Stimulated activated naive B cell treated with anti-CD40 and anti-IgM and Interleukin-4, amounts not matched to agents 10 μg/mL and 1 μg/mL and 100 μg/mL, for 72 hours (primary cell): ENCODE measurements at places on chromosomes 7 and 10.
A peak's percentile ranks its signal among the peaks of the same experiment; 100 is the strongest.

GRCh38 chr10:7233259-7233991 is 177.4 kb downstream of the SFMBT2 start:
- H3K27ac ChIP-seq, result no peak overlapping the region
- no peak for DNase-seq
- H3K4me1 ChIP-seq, result peaks cover 15% of the 10 kb centered on the region
- H3K4me3 ChIP-seq, result no peak overlapping the region
- H3K27me3 ChIP-seq, result no peaks in the 10 kb centered on the region

GRCh38 chr7:10412422-10413019 is 561.2 kb upstream of the PHF14 start:
- DNase-seq, result no peak
- no peaks in the 10 kb centered on the region for H3K4me1 ChIP-seq
- H3K4me3 ChIP-seq, result no peak overlapping the region
- H3K27me3 ChIP-seq, result no peaks in the 10 kb centered on the region

- DNase-seq, result no peak
- no peaks in the 10 kb centered on the region for H3K27me3 ChIP-seq
- H3K27ac ChIP-seq, result no peak overlapping the region
- H3K4me1 ChIP-seq, result no peaks in the 10 kb centered on the region
Observed at GRCh38 chr7:83040484-83040883, 122.2 kb downstream of the PCLO start.

- no peak overlapping the region for H3K4me3 ChIP-seq
- H3K27ac ChIP-seq, result no peak overlapping the region
- peaks cover 9% of the 10 kb centered on the region for H3K27me3 ChIP-seq
- H3K36me3 ChIP-seq, result peaks cover 6% of the 10 kb centered on the region
Observed at GRCh38 chr10:124251317-124252065, 158.1 kb upstream of the CHST15 start.

GRCh38 chr7:15845461-15845860 is 159.0 kb upstream of the MEOX2 start:
- H3K36me3 ChIP-seq, result no peaks in the 10 kb centered on the region
- DNase-seq, result no peak
- H3K27ac ChIP-seq, result no peak overlapping the region
- H3K27me3 ChIP-seq, result no peaks in the 10 kb centered on the region
- H3K4me3 ChIP-seq, result no peak overlapping the region

DNA sequence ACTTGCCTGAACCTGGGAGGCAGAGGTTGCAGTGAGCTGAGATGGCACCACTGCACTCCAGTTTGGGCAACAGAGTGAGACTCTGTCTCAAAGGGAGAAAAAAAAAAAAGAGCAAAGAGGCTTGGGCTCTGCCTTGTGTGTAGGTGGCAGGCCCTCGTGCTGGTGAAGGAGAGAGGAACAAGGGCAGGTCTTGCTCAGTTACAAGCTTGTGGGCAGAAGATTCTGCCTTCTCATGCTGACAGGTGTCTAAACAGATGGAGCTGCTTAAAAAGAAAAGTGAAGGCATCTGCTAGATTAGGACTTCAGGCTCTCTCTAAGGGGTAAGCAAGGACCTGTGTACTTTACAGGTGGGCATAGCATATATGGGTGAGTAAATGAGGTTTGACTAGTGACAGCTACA is 65.5 kb upstream of the TRIM8 start:
- peaks cover 14% of the 10 kb centered on the region for H3K4me1 ChIP-seq
- H3K27ac ChIP-seq, result peak overlapping the region; percentile 73
- no peaks in the 10 kb centered on the region for H3K36me3 ChIP-seq
- H3K27me3 ChIP-seq, result no peaks in the 10 kb centered on the region
- no peak overlapping the region for H3K4me3 ChIP-seq

- no peaks in the 10 kb centered on the region for H3K4me1 ChIP-seq
- peaks cover 17% of the 10 kb centered on the region for H3K27me3 ChIP-seq
- no peak for DNase-seq
Observed at GRCh38 chr7:25786936-25787335, 365.1 kb upstream of the NFE2L3 start.

GRCh38 chr10:91054325-91054724 is 133.4 kb upstream of the ANKRD1 start:
- no peaks in the 10 kb centered on the region for H3K4me1 ChIP-seq
- no peak overlapping the region for H3K4me3 ChIP-seq
- H3K36me3 ChIP-seq, result peaks cover 1% of the 10 kb centered on the region
- H3K27ac ChIP-seq, result no peak overlapping the region

DNA sequence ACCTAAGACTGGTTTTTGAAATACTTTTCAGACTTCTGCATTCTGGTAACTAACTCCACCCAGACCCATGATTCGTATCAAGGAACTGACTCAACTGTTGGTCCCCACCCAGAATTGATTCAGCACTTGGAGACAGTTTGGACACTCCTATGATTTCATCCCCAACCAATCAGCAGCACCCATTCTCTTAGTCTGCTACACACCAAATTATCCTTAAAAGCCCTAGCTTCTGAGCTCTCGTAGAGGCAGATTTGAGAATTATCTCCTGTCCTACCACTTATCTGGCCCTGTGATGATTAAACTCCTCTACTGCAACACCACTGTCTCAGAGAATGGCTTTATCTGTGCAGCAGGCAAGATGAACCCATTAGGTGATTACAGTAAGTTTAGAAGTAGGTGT is 7.7 kb upstream of the GSTO1 start:
- H3K4me1 ChIP-seq, result no peaks in the 10 kb centered on the region
- H3K27ac ChIP-seq, result no peak overlapping the region
- H3K4me3 ChIP-seq, result no peak overlapping the region
- H3K27me3 ChIP-seq, result peaks cover 15% of the 10 kb centered on the region
- no peaks in the 10 kb centered on the region for H3K36me3 ChIP-seq

GRCh38 chr10:9157656-9158055 is 1103.2 kb downstream of the GATA3 start:
- peaks cover 5% of the 10 kb centered on the region for H3K27me3 ChIP-seq
- no peaks in the 10 kb centered on the region for H3K36me3 ChIP-seq
- no peak overlapping the region for H3K27ac ChIP-seq
- no peaks in the 10 kb centered on the region for H3K4me1 ChIP-seq
- no peak overlapping the region for H3K4me3 ChIP-seq

DNA sequence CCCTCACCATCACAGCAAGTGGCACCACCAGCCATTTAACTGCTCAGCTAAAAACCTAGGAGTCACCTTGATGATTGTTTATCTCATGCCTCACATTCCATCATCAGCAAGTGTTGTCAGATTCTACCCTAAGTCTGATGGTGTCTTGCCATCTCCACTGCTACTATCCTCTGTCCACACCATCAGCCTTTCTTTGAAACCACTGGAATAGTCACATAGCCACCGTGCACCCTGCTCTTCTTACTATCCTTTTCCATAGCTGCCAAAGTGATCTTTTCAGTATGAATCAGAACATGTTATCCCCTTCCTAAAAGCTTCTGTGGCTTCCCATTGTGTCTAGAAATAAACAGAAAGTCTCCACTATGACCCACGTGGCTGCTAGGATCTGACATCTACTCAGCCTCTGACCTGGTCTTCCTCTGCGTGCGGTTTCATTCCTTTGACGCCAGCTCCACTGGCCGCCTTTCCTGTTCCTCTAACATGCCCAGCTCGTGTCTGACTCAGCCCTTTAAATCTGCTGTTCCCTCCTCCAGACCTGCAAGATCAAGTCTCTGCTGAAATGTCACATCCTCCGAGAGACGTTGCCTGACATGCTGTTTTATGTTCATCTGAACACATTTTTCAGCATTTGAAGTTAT is 16.5 kb upstream of the CHN2 start:
- no peak overlapping the region for H3K4me3 ChIP-seq
- no peak for DNase-seq
- H3K4me1 ChIP-seq, result peaks cover 4% of the 10 kb centered on the region
- H3K27ac ChIP-seq, result no peak overlapping the region
- peaks cover 2% of the 10 kb centered on the region for H3K36me3 ChIP-seq

DNA sequence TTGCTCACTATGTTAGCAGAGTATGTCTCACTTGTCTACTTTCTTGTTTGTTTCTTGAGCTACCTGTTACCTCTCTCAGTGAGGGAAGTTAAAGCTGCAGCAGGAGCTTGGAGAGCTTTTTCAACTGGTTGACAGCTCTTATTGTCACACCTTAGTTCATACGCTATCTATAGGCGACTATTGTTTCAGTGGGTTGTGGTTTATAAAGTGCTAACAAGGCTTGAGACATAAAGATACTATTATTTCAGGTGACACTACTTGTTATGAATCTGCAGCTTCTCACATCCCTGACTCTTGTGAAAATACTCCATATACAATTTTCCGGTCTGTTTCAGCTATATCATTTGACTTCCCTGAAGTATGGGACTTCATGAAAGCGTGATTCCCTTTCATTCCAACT is 167.4 kb downstream of the CSTF2T start:
- no peaks in the 10 kb centered on the region for H3K36me3 ChIP-seq
- no peaks in the 10 kb centered on the region for H3K4me1 ChIP-seq
- H3K4me3 ChIP-seq, result no peak overlapping the region
- no peaks in the 10 kb centered on the region for H3K27me3 ChIP-seq
- DNase-seq, result no peak

GRCh38 chr10:84026821-84027257 is 112.5 kb upstream of the GHITM start:
- no peaks in the 10 kb centered on the region for H3K36me3 ChIP-seq
- no peak overlapping the region for H3K4me3 ChIP-seq
- no peak overlapping the region for H3K27ac ChIP-seq
- DNase-seq, result no peak

GRCh38 chr10:103877861-103878260 is 22.5 kb upstream of the SH3PXD2A start:
- peaks cover 37% of the 10 kb centered on the region for H3K36me3 ChIP-seq
- no peak overlapping the region for H3K4me3 ChIP-seq
- DNase-seq, result no peak
- H3K4me1 ChIP-seq, result no peaks in the 10 kb centered on the region
- peak overlapping the region; percentile 42 for H3K27ac ChIP-seq

GRCh38 chr10:112581921-112582320 is 134.9 kb downstream of the VTI1A start:
- no peak overlapping the region for H3K27ac ChIP-seq
- no peak overlapping the region for H3K4me3 ChIP-seq
- peaks cover 37% of the 10 kb centered on the region for H3K36me3 ChIP-seq

DNA sequence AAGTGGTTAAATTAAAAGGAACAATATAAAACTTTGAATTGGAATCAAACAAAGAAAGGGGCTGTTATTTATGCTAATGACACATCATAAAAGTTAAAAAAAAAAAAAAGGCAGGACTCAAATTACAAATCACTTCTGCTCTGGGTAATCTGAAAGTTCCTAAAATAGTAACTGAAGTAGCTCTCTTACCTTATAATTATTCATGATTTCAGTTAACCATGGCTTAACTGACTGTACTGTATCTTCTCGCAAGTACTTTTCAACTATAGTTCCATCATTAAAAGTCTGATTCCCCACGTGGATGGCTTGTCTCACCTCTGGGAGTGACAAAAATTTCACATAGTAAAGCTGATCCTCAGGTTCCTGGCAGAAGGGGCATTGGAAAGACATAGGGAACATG is 82.5 kb downstream of the CPVL start:
- no peak overlapping the region for H3K27ac ChIP-seq
- H3K36me3 ChIP-seq, result no peaks in the 10 kb centered on the region
- no peak for DNase-seq
- H3K27me3 ChIP-seq, result peaks cover 20% of the 10 kb centered on the region

DNA sequence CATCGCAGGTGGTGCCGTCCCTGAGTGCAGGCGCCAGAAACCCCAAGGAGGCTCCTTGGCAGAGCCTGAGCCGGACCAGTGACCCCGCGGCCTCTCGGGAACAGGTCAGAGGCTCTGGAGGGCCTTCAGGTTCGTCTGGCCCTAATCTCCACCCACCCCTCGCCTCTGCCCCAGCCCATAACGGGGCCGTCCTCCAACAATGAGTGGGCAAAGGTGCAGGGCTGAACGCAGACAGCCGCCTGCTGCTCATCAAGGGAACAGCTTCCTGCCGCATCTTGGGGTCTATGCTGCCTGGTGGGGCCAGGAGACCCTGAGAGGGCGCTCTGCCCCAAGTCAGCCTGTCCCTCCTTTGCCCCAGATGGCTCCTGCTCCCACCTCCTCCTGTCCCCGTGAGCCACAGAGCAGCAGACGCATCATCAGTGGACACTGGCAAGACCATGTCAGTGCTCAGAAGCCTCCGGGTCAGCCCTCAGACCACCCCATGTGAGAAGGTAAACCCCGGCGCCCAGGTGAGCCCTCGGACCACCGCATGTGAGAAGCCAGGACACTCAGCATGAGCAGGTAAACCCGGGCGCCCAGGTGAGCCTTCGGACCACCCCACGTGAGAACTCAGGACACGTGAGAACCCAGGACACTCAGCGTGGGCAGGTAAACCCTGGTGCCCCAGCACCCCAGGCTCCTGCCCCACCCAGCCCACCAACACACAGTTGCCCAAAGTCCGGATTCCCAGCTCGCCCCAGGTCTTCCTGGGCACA is 142.0 kb downstream of the PTPRN2 start:
- H3K4me3 ChIP-seq, result no peak overlapping the region
- no peak overlapping the region for H3K27ac ChIP-seq
- no peak for DNase-seq

GRCh38 chr10:13915710-13916109 is 328.9 kb downstream of the PRPF18 start:
- no peak overlapping the region for H3K4me3 ChIP-seq
- no peaks in the 10 kb centered on the region for H3K36me3 ChIP-seq
- H3K4me1 ChIP-seq, result peaks cover 2% of the 10 kb centered on the region
- no peak for DNase-seq
- no peak overlapping the region for H3K27ac ChIP-seq
- H3K27me3 ChIP-seq, result peaks cover 16% of the 10 kb centered on the region

GRCh38 chr7:92133133-92133736 is 1.0 kb downstream of the CYP51A1 start:
- no peaks in the 10 kb centered on the region for H3K27me3 ChIP-seq
- peaks cover 27% of the 10 kb centered on the region for H3K36me3 ChIP-seq
- DNase-seq, result no peak
- peak overlapping the region; percentile 99 for H3K27ac ChIP-seq
- peaks cover 20% of the 10 kb centered on the region for H3K4me1 ChIP-seq
- H3K4me3 ChIP-seq, result peak overlapping the region; percentile 100

DNA sequence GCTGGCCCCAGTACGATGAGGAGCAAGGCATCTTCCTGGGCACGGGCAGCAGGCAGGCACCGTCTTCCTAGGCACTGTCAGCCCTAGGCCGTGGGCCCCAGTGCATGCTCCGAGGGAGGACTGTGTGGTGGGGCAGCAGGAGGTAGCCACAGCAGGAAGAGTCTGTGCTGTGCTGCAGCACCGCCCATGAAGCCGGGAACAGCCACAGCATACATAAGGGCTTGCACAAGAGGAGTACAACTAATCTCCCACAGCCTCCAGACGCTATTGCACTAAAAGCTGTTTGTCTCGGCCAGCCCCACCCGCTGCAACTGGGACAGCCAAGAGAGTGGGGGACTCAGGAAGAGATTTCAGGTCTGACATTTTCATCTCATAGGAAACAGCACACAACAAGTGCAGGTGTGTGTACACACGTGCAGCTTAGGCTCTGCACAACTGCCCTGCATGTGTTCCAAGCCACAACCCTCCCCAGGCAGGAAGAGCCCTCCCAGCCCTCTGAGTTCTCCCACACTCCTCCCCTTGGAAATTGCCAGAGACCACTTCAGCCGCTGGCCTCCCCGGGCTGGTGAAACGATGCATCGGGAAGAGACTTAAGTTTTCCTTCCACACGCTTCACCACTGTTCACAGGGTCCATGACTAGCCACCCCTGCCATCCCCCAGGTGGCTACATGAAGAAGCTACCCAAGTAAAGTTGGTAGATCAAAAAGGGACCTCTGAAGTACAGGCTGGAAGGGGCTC is 88.1 kb upstream of the DDC start:
- no peaks in the 10 kb centered on the region for H3K36me3 ChIP-seq
- DNase-seq, result no peak
